AG08395 (cell line): ENCODE measurements at places on chromosomes 4 and X.

DNA sequence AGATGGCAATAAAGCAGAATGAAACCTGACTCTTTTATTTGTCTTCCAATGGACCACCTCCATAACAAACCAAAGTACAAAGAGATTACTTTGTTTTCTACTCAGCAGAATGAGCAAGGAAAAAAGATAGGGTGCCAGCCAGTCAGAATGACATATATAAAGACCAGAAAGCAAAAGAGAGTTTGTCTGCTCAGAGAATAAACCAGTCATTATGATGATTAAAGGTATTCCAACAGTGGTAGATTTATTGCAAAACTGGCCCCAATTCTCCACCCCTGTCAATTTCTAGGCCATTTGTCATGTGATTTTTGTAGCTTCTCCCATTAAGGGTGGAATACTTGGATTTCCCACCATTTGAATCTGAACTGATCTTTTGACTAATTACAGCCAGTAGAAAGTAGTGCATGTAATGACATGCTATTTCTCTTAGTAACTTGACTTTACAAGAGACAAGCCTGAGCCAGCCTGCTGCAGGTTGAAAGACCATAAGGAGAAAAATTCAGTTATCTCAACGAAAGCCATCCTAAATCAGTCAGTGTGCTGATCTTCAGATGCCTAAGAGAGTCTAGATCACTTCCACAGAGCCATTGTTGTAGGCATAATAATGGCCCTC is 203.1 kb downstream of the EPHA5 start:
- DNase-seq = no peak

DNA sequence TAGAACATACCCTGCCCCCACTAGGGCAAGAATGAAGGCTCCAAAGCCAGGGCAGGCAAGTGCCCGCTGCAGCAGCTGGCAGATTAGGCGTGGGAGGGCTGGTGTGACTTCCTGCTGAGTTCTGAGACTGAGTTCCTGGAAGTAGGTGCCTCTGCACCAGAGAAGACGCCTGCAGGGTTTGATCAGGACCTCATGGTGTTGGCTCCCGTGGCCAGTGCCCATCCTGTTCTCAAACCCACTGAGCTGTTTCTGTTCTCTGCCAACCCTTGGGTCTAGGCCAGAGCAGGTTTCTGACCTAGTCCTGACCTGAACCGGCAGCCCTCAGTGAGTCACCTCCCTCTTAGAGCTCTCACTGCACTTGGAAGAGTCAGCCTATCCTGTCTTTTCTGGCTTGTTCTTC is 220.7 kb downstream of the HS6ST2 start:
- DNase-seq = no peak

GRCh38 chrX:18146954-18147353 is 73.7 kb downstream of the BEND2 start:
- peak; percentile 8 for DNase-seq

DNA sequence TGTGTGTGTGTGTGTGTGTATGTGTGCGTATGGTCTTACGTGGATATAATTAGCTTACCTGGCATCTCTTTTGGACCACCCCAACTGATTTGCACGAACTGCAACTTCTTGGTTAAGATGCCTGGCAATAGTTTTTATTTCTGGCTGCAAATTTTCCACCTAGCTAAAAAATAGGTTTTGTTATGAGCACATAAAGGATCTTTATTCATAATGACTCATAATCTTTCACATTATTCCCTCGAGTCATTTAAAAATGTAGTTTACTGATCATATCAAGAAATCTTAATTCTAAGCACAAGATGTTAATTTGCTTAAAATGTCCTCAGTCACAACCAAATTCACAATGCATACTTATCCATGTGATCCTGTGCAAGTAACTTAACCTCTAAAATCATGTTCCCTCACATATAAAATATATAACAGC is 1.5 kb downstream of the COX18 start:
- no peak for DNase-seq

DNA sequence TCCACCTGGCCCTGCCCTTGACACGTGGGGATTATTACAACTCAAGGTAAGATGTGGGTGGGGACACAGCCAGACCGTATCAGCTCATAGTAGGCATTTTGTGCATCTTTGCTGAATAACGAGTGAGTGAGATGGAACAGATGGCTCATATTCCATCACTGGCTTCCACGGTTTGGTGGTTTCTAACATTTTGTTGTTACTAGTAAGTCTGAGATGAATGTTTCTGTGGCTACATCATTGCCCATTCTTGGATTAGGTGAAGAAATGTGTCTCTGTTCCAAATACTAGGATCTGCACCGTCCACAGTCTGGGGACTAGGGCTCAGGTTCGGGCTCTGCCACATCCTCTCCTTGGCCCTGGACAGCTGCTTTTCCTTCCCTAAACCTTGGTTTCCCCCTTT is 3.6 kb downstream of the ABLIM2 start:
- DNase-seq = no peak

GRCh38 chr4:47646372-47646771 is 161.3 kb downstream of the ATP10D start:
- no peak for DNase-seq

GRCh38 chr4:23401572-23401971 is 488.3 kb downstream of the PPARGC1A start:
- DNase-seq = no peak

- DNase-seq = no peak
These were observed 90.7 kb downstream of the CORIN start for GRCh38 chr4:47747211-47747610.

- no peak for DNase-seq
These were observed 260.7 kb downstream of the INPP4B start for GRCh38 chr4:142585411-142585810.

DNA sequence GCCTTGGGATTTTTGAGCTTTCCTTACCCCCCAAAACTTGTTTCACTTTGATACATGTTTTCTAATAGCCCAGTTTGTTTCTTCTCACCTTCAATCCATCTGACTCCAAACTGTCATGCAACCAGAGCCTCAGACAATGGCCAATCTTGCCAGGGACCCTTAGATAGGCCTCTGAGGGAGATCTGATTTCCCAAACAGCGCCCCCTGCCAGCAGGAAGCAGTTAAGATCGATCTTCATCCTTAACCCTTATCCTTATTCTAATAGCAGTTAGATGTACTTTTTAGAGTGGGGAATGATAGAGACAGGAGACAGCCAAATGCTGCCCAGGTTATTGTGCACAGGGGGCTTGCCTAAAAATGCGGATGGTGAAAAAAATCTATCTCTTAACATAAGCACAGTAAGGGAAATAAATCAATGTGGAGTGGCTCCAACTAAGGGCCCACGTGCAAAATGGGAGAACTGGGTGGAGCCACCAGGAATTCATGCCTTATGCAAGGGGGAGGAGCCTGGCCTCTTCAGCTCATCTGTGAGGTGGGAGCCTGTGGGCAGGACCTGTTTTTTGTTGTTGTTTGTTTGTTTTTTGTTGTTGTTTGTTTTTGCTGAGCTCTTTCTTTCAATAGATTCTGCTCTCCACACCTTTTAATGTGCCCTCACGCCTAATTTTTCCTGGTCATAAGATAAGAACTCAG is 833.6 kb upstream of the AGA start:
- no peak for DNase-seq

DNA sequence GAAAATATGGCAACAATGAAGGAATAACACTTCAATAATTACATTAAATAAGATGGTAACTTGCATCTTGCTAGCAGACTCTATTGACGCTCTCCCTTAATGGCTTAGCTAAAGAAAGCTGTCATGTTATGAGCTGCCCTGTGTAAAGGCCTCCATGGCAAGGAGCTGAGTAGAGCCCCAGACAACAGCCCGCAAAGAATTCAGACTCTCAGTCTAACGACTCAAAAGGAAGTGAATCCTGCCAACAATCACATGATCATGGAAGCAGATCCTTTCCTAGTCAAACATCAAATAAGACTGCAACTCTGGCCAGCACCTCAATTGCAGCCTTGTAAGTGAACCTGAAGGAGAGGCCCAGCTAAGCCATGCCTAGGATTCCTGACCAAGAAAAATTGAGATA is 157.6 kb downstream of the MAB21L2 start:
- DNase-seq = no peak

DNA sequence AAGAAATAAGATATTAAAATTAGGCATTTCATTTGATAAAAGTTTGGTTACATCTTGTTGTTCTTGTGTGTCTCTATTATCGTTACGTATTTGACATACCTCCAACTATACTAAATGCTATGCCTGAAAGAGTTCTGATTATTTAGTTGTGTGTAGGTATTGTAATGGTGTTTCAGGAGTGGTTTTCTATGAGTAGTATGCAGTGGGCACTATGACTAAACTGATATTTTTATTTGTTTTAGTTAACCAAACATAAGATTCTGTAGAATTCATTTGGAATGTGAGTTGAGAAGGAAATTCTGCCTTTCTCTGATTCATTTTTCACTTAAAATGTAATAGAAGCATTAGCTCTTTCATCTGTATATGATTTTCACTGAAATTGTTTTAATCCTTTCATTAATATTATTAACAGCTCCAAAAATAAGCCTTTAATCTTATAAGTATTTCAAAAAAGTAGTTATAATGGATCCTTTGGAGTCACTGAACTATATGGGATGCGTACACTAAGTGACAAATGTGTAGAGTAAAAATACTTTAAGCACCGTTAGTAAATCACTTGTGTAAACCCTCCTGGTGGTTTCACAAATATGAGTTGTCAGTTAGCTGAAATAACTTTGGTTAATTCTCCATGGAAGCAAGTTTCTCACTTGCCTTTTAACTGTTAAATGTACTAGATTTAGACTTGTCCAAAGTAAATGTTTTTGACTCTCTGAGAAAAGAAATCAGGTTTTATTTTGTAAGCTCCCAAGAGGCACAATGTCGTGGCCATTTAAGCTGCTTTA is 388.7 kb downstream of the ADGRL3 start:
- no peak for DNase-seq

GRCh38 chr4:53804719-53805118 is 213.4 kb upstream of the LNX1 start:
- DNase-seq = no peak

DNA sequence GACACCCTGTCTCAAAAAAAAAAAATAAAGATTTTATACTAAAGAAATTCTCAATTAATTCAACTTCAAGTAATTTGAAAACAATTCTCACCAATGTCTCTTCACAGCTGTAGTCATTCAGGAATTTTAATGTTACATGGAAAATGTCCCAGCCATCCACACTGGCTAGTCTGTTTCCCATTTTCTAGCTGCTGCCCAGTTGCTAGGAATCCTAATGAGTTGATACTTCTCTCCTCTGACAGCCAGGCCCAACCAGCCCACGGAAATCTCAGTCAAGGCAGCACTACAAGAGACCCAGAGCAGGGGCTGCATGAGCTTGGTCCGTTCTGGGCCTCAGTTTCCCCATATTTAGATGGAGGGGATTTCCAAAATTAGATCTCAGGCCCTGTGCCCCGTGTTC is 59.1 kb downstream of the CASP3 start:
- no peak for DNase-seq

DNA sequence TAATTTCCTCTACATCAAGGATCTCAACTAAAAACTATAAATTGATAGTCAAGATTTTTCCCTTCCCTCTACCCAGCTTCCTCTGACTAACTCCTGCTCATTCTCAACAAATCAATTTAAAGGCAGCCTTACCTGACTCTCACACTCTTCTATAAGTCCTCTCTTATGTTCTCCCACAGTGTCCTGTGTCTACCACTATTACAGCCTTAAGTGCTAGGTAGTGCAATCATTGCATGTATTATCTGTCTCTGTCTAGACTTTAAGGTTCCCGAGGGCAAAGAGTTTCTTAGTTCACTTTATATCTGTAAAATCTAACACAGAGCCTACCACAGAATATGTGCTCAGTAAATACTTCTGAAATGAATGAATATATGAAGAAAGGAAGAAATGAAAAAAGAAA is 123.7 kb downstream of the BTC start:
- DNase-seq = no peak
